Activated T-cell treated with anti-CD3 and anti-CD28 coated beads, Interleukin-2, amount 50 U/mL, for 48 hours (primary cell): ENCODE measurements at places on chromosomes 13 and 19.

DNA sequence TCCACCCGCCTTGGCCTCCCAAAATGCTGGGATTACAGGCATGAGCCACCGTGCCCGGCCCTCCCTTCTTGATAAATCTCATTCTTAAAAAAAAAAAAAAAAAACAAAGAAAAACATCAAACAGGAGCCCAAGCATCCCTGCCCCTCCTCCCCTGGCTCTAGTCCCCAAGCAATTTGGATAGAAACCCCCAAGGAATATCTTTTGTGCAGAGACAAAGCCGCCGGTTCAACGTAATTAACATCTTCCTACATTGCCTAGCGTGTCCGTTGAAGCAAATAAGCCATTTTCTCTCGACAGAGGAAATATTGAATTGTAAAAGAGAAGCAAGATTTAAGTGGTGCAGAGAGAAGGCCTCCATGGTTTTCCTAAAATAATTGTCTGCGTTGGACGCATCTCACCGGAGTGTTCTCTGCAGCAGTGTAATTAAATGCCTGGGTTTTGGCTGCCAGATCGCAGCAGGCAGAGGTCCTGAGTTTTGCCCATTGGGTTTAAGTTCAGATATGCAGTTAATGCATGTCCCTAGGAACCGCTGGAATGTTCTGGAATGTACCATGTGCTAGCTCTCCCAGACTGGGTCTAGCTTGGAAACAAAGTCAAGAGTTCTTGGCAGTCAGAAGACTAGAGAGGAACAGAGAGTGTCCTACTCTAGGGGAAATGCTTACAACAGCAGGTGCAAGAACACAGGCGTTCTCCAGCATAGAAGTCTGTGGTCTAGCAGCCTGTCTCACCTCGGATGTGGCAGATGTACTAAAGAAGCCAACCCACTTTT is 30.8 kb downstream of the PIN1 start:
- DNase-seq = no peak

GRCh38 chr13:52010890-52011631 is at the start of gene ATP7B:
ATP7B (minus strand) TSS chr13:52011450; CDS start chr13:52011337, 113 bp downstream.
- peak; percentile 56 for DNase-seq

DNA sequence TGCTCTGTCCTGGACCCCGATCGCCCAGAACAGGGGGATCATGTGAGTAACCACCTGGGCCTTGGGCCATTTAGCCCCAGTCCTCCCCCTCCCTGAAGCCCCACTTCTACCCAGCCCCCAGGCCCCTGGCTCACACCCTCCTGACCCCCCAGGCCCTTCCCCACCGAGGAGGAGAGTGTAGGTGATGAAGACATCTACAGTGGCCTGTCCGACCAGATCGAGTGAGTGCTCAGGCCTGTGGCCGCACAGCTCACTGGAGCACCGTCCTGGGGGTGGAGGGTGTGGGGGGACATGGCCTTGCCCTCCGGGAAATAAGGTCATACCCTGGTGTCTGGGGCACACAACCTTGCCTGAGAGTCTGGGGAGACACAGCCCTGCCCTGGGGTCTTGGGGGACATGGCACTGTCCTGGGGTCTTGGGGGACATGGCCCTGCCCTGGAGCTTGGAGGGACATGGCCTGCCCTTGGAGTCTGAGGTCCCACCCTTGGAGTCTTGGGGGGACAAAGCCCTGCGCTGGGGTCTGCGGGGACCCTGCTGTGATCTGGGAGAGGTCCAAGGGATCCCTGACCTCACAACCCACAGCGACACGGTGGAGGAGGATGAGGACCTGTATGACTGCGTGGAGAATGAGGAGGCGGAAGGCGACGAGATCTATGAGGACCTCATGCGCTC is 49.3 kb downstream of the VAV1 start:
- no peak for DNase-seq

- peak; percentile 60 for DNase-seq
These were observed 995 bp upstream of the MKNK2 start for GRCh38 chr19:2051773-2052704.

DNA sequence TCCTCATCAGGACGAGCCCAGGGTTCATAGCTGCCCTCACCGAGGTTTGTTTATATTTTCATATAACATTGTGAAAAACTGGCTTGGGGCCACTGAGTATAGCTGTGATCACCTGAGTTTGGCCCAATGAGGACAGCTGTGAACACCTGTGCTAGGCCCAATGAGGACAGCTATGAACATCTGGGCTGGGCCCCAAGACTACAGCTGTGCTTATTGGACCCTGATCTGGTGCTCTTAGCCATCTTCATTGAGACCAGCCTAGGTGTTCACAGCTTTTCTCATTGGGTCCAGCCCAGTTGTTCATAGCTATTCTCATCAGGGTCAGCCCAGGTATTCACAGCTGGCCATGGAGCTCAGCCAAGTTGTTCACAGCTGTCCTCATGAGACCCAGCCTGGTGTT is 1167.3 kb downstream of the UQCRFS1 start:
- no peak for DNase-seq

DNA sequence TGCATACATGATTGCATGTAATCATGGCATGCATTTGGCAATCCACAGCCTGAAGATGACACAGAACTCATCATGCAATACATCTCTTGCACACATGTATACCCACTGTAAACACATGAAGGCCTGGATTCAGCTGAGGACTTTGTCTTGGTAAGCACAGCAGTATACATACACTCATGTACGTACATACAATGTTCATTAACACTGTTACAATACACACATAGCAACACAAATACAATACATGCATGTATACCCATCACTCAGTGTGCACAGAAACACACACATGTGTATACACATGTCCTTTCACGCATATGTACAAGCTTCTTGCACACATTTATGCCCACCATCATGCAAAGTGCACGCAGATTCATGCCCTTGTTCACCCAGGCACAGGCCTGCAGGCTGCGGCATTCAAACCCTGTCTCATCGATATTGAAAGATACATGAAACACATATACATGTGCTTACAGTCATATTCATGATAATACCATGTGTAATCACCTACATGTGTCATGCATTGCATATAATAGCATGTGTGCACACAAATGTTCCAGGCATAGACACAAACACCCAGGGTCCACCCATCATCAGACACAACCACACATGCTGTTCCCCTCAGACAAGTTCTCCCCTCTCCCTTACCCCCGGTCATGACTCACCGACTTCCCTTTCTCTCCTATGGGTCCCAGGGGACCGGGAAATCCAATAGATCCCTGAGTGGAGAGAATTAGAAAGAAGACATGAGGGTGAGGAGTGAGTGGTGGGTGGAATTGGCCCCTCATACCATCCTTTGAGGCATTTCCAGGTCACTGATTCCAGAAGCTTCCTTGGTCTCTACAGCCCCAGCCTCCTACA is 28.7 kb downstream of the COL5A3 start:
- DNase-seq = no peak

DNA sequence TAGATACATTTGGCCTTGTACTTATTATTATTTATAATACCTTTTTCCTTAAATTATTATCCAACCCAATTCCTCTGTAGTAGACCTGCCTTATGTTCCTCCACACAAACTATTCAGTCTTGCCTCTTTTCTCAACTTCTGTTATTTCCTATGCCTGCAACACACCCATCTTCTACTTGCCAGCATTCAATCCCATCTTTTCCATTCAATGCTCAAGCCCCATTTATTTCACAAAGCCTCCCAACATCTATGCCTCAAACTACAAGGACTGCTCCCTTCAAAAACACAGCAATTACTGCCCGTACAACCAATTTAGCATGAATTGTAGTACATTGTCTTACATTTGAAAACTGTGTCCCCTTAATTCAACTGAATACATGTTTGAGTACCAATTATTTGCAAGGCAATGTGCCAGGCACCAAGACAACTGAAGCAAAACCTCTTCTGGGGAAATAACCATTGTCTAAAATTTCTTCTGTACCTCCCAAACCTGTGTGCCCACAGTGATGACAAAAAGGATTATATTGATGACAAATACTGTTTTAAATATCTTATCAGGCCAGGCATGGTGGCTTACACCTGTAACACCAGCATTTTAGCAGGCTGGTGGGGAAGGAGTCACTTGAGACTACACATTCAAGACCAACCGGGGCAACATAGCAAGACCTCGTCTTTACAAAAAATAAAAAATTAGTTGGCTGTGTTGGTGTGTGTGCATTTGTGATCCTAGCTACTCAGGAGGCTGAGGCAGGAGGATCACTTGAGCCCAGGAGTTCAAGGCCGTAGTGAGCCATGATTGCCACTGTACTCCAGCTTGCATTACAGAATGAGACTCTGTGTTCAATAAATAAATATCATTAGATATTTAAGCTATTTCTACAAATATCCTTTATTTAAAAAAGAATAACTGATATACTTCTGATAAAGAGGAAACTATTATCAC is 35.1 kb downstream of the ELF1 start:
- DNase-seq = no peak

- no peak for DNase-seq
These were observed 29.8 kb downstream of the DPF1 start for GRCh38 chr19:38194061-38194701.

GRCh38 chr19:47179653-47180310 is 49.1 kb downstream of the SAE1 start:
- DNase-seq = peak; percentile 44

GRCh38 chr19:38168637-38169036 is 55.4 kb downstream of the DPF1 start:
- DNase-seq = no peak

GRCh38 chr19:1210227-1210538 is 4.6 kb downstream of the STK11 start:
- no peak for DNase-seq

GRCh38 chr19:28596561-28597071 is 616.3 kb downstream of the UQCRFS1 start:
- no peak for DNase-seq

- DNase-seq = no peak
These were observed 3.1 kb downstream of the SPC24 start for GRCh38 chr19:11152318-11153062.

- DNase-seq = no peak
These were observed 82.9 kb downstream of the SLITRK5 start for GRCh38 chr13:87754097-87754496.
